ENCODE measurements at places on chromosomes 7 and 10.

DNA sequence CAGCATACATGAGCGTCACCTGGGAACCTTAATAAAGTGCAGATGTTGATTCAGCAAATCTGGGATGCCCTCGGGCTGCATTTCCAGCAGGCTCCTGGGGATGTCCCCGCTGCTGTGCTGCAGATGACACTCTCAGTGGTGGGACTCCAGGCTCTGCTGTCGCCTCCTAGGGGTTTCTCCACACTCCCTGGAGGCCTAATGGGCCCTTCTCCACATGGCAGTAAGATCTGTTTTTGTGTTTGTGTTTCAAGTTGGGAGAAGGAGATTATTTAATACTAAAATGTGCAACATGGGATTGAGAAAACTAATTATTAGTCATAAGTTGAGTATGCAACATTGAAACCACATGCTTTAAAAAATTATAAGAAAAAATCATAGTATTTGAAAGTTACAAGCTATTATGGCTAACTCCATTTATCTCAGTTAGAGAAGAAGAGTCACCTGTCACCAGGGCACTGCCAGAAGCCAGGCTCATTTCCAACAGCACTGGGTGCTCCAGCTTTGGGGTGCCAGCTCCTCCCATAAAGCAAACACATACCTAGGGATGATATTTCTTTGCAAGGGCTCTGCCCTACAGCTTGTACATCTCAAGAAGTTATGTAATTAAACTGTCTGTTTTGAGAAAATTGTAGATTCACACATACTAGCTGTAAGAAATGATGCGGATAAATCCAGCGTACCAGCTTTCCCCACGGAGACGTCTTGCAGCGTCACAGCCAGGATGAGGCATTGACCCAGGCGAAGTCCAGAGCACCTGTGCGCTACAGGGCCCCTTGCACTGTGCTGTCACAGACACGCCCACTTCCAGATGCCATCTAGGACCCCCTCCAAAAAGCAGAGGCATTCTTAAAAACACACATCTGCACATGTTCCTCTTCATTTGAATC is 106.4 kb downstream of the EGFR start:
- no peak for DNase-seq

GRCh38 chr10:28790146-28790545 is 112.8 kb downstream of the BAMBI start:
- DNase-seq = no peak

DNA sequence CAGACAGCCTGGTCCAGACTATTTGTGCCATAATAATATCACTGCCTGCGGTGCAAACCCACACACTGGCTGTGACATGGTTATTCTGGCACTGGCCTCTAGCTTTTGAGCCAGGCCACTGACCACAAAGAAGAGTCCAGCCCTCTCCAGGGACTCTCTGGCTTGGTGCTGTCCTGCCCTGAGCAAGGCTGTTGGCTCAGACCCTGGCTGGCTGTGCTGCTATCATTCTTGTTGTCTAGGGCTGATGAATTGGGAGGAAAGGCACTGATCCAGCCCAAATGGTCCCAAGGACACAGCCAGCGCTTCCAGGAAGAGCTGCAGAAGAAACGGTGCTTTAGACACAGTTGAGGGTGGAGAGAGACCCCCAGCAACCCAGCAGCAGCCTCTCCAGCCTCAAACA is 80.8 kb downstream of the TMEM130 start:
- DNase-seq = no peak

- no peak for DNase-seq
Observed at GRCh38 chr10:116146372-116147140, 126.5 kb downstream of the GFRA1 start.

DNA sequence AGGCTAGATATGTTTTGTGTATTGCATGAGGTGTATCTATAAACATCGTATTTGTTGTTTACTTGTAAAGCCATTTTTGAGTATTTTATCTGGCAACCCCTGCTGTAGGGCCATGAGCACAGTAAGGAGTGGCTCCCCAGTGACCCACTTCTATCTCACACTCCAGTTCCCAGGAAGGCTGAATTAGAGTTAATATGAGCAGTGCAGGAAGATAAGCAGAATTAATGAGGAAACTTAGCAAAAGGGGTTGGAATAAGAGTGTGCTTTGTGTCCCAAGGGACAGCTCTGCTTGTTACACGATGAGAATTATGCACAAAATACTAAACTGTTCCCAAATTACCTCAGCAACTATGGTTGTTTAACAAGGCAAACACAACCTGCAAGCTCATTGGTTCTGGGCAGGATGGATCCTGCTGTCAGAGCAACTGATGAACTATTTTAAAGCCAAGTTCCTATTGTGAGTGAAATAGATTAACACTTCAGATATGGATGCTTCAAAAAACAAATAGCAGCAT is 1005.8 kb downstream of the NRG3 start:
- no peak for DNase-seq

- no peak for DNase-seq
Observed at GRCh38 chr10:129888784-129889616, 75.1 kb downstream of the EBF3 start.

DNA sequence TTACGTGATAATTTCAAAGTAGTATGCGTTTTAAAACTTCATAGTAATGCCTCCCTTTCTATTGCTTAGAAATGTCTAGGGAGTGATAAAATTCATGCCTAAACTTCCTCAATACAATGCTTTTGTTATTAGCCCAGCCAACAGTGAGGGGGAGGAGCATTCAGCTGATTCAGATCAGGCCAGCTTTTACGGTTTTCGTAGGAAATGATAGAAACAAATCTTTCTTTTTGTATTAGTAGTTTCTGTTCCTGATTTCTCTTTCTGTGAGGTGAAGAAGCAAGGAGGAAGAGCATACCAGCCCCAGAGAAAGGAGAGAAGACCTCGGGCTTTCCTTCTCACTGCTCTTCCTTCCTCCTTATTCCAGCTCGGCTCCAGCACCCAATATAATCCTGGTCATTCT is 35.2 kb upstream of the ITPRID1 start:
- DNase-seq = no peak

DNA sequence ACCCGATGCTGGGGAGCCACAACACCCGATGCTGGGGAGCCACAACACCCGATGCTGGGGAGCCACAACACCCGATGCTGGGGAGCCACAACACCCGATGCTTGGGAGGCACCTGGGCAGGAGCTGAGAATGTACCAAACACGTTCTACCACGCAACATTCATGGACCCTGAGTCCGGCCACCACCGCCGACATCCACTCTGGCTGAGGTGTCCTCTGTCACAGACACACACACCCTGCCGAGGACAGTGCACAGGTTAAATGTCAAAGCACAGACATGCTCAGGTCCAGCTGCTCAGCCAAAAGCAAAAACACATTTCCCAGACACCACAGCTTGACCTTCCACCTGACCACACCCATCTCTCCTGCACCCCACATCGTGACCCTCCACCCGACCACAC is 148.4 kb downstream of the DIP2C start:
- DNase-seq = no peak

- no peak for DNase-seq
Observed at GRCh38 chr10:118912961-118913600, 116.4 kb upstream of the NANOS1 start.

DNA sequence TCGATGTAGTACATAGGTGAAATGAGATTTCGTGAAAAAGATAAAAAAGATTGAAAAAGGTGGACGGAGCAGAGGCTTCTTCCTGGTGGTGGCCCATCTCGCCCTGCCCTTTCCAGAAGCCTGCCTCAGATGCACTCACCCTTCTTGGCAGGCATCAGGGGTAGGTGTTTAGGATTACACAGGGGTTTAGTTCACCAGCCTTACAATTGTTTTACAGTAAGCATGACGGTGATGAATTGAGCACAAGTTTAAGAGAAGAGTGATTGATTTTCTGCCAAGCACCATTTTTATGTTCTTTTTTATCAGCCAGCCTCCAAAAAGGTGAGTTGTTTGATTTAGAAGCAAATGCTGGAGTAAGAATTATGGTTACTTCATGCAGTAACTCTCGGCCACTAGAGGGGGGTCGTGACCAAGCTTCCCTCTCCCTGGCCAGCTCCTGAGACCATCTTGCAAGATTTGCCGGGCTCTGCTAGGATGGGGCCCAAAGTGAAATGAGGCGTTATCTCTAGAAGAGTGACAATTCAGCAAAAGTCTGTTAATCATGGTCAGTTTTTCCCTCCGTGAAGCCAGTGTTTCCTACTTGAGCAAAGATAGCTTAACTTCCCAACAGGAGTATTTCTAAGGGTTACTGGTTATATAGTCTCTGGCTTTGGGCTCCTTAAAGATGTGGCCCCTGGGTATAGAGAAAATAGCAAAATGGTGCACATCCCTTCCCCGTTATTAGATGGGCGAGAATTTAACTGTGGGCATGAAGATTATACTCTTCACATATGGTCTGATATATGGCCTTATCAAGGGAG is 228.8 kb downstream of the BMPER start:
- DNase-seq = no peak

- DNase-seq = no peak
Observed at GRCh38 chr7:118080947-118081346, 103.0 kb upstream of the LSM8 start.

- DNase-seq = no peak
Observed at GRCh38 chr7:140060788-140061606, 1.8 kb downstream of the PARP12 start.

- DNase-seq = no peak
Observed at GRCh38 chr7:37245590-37245989, 203.1 kb downstream of the ELMO1 start.

DNA sequence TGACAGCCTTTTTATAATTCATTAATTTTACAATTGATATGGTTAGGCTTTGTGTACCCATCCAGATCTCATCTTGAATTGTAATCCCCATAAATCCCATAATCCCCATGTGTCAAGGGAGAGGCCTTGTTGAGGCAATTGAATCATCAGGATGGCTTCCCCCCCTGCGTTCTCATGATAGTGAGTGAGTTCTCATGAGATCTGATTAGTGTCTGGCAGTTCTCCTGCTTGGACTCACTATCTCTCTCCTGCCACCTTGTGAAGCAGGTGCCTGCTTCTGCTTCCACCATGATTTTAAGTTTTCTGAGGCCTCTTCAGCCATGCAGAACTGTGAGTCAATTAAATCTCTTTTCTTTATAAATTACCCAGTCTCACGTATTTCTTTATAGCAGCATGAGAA is 165.7 kb upstream of the GNAI1 start:
- DNase-seq = no peak

GRCh38 chr10:83886871-83887270 is 252.4 kb upstream of the GHITM start:
- DNase-seq = no peak

- no peak for DNase-seq
Observed at GRCh38 chr7:5348134-5349004, 65.6 kb downstream of the SLC29A4 start.

DNA sequence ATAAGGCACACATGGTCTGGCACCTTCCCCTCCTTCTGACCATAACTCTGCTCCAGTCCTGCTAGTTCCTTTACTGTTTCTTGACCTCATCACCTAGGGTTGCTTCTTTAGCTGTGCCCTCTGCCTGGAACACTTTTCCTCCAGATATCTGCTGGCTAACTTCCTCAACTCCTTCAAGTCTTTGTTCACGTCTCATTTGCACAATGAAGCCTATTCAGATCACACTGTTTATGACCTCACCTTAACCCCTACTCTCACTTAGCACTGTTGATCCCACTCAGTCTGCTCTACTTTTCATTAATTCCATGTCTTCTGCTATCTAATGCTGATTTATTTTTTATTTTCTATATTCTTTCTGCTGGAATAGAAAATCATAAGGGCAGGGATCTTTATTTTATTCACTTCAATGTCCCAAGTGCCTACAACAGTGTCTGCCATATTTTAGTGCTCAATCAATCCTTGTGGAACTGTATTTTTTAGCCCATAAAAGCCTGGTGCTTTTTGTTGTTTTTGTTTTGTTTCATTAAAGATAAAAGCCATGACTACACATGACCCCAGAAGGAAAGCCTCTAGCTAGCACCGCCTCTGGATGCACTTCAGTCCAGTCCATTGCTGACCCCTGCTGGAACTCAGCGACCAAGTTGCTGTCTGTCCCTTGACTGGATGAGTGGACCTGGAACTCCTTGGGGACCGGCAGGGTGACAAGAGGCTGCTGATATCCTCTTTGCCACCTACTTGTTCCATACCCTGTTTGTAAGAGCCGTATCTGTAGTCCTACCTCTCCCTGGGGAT is 12.3 kb downstream of the KLF14 start:
- DNase-seq = no peak

DNA sequence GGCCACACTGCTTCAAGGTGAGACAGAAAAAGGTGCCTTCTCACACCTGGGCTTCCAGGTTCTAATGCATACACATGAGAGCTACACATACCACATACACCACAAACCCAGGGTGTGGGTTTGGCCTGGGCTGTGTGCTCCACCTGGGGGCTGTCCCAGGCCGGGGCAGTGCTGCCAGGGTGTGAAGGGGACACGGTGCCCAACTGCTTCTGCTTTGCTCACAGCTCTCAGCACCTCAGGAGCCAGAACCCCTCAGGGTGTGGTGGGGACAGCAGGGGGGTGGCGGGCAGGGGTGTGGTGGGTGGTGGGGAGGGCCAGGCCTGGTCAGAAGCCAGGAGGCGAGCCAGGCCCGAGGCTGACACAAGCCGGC is 51.1 kb downstream of the TMEM209 start:
- DNase-seq = no peak

- no peak for DNase-seq
Observed at GRCh38 chr10:34853357-34853756, 38.3 kb upstream of the PARD3 start.

All from activated CD8-positive, alpha-beta memory T cell treated with anti-CD3 and anti-CD28 coated beads for 1 hour (primary cell).